ENCODE measurements at places on chromosomes 6 and 20.

GRCh38 chr6:26183581-26184366 is 96.5 kb downstream of the HFE start:
- peak; percentile 91 for DNase-seq

GRCh38 chr6:1933292-1933691 is 312.1 kb downstream of the GMDS start:
- no peak for DNase-seq

- DNase-seq, result peak; percentile 91
Measured at GRCh38 chr20:35344354-35344837, 52.2 kb upstream of the FAM83C start.

GRCh38 chr20:38303908-38304379 is at the start of gene BPI:
TSS of gene BPI (plus strand) at chr20:38304156. CDS start at chr20:38304224, 68 bp downstream.
- peak; percentile 48 for DNase-seq

DNA sequence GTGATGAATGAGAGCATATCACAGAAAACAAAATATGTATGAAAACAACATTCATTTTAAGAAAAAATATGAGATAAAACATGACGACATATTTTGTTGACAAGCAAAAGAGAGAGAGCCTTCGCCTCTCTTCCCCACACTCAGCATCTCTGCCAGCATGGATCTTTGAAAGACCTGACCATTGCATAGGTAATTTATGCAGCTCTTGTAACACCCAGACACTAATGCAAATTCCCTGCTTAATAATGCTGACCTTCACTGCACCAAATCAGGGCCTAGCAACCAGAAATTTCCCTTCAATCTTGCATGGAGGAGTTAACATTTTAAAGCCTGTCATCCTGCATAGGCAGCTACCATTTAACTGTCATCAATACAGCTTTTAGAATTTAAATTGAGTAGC is 50.0 kb upstream of the CNR1 start:
- DNase-seq, result no peak
